ENCODE measurements at places on chromosomes 2 and 18.

GRCh38 chr18:74870950-74871349 is 273.3 kb downstream of the ZNF407 start:
- no peak for DNase-seq

- peak; percentile 16 for DNase-seq
Observed at GRCh38 chr2:70044290-70045040, 42.8 kb upstream of the PCBP1 start.

- no peak for DNase-seq
Observed at GRCh38 chr2:20633794-20634506, 16.9 kb downstream of the HS1BP3 start.

- no peak for DNase-seq
Observed at GRCh38 chr2:188345020-188345419, 53.3 kb downstream of the GULP1 start.

DNA sequence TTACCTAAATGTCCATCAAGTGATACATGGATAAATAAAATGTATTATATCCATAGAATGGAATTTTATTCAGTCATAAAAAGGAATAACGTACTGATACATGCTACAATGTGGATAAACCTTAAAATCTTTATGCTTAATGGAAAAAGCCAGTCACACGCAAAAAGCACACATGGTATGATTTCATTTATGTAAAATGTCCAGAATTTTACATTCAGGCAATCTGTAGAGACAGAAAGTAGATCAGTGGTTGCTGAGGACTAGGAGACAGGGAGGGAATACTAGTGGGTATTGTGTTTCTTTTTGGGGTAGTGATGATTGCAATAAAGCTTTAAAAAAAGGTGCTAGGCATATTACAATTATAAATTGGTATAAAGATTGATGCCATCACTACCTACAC is 30.7 kb upstream of the CD302 start:
- DNase-seq = no peak

DNA sequence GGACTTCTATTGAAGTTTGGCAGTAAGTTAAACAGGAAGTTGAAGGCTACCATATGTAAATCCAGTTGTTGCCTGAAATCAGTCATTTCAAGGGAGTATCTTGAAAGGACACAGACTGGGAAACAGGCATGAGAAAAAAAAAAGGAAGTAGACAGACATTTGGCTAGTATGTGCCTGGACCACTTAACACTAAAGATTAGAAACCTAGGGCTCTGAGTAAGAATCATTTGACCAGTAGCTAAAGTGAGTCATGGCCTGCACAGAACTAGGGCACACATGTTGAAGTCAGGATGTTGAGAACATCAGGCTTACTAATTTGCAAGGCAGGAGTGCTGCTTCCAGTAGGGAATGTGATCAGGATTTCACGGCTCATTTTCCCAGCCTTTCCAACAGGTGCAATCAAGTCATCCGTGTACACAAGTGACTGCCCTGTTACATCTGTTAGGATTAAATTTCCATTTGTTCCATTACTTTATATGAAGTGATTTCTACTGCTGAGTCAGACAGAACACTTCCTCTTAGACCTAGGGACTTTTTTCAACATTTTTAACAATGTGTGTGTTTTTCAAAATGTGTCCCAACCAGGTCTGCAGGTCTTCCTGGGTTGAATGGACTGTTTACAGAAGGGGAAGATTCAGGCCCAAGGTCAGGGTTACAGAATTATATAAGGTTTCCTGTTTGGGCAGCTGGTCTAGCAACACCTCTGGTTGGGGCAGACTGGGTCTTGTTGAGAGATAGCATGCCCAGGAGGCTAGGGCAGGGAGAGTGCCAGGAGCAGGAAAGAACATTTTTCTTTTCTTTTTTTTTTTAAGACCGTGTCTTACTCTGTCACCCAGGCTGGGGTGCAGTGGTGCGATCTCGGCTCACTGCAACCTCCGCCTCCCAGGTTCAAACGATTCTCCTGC is 145.6 kb downstream of the TGIF1 start:
- peak; percentile 55 for DNase-seq

DNA sequence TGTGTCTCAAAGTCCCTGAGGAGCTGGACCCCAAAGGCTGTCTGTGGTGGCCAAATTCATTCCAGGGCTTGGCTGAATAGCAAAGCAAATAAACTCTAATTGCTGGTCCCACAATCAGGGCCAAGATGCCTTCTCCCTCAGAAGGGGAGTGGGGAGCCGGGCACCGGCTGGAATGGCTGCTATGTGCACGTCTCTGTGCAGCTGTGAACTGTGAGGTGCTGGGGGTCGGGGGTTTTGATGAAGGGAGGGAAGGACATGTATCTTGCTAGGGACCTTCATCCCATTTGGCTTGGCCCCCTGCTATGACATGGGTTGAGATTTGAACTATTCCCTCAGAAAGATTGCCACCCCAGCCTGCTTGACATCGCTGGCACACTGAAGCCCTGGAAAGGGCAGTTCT is 60.4 kb downstream of the CIB4 start:
- DNase-seq = no peak

DNA sequence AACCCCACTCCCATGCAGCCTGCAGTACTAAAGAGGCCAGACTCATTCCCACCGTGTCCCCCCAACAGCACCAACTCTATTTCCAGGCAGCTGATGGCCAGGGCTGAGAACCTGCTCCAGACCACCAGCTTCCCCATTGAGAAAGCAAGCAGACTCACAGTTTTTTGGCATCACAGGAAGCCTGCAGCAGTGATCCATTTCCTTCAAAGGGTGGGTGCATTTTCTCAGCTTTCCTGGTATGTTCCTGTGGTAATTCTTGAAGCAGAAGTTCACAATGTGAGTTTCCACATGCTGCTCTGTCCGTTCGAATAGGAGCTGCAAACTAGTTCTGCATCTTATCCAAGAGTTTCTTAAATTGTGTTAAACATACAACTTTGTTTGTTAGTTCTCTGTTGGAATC is 1249.6 kb upstream of the FAM98A start:
- DNase-seq = no peak

DNA sequence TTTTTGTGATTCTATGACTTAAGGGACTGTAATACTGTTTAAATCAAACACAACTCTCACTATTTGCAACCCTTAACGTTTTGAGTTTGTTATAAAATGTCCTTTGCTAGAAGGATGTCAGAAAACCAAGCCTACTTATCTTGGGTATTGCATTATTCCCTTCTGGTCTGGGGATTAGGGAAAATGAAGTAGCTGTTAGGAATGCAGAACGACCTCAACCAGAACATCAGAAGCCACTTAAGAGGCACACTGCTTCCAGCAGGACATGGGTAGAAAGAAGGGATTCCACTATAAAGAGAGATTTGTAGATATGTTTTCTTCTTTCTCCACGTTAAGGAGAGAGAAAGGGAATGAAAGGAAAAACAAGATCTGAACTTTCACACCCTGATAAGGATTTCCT is 101.2 kb downstream of the SETBP1 start:
- DNase-seq = no peak

GRCh38 chr2:181465676-181466375 is 8.6 kb downstream of the ITGA4 start:
- no peak for DNase-seq

DNA sequence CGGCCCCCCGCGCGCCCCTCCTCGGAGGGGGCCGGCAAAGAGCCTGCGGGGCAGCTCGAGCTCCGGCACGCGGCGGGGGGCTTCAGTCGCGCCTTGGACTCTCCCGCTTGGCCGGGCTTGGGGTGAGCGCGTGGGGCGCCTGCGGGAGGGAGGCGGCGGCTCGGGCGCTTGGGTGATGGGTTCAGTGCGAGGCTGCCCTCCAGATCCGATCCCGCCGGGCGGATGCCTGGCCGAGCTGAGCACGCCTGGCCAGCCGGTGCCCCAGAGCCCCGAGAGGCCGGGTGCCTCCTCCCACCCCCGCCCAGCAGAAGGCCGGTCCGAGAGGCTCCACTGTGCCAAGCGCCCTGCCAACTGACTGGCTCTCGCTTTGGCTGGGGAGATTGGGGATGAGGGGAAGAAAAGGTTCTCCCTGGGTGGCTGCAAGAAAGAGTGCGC is 273 bp upstream of the NXPH2 start:
- DNase-seq = no peak

DNA sequence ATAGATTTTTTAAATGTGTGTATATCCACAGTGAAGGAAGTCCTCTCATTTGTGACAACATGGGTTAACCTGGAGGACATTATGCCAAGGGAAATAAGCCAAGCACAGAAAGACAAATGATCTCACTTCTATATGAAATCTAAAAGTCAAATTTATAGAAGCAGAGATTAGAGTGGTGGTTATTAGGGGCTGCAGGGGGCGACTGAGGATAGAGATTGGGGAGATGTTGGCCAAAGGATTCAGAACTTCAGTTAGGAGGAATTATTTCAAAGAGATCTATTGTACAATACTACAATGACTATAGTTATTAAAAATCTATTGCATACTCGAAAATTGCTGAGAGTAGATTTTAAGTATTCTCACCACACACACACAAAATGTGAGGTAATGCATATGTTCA is 252.4 kb upstream of the SLC39A10 start:
- DNase-seq = peak; percentile 23

DNA sequence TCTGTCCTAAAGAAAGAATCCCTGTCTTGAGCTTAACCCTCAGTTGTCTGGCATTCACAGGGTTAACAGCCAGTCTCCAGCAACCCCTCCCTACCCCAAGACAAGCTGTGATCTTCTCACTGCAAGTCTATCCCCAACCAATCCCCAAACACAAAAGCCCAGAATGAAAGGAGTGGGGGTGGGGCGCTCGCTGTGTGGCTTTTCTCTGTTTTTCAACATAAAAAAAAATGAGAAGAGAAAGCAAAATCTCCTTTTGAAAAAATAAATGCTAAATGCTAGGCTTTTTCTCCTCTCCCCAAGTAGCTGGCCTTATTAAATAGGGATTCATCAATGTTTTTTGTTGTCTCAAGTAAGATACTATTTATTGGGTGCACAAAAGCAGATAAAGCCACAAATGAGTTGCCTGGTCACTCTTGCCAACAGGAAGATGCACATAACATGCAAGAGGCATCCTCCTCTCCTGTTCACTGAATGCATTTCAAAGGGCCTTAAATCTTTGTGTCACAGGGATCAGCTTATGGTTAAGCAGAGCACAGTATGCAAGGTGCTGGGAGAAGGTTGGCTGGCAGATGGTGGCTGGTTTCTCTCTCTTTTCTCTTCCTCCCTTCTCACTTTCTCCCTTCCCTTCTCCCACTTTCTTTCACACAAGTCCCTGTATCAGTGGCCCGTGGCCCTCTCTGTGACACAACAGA is 225.6 kb downstream of the CMPK2 start:
- no peak for DNase-seq

DNA sequence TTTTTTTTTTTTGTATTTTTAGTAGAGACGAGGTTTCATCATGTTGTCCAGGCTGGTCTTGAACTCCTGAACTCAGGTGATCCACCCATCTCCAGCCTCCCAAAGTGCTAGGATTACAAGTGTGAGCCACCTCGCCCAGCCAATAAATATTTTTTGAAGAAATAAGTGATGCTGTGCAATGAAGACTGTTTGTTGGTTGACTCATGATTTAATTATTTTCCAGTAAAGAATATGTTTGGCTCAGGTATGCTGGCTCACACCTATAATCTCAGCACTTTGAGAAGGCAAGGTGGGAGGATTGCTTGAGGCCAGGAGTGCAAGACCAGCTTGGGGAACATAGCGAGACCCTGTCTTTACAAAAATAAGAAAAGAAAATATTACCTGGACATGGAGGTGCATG is 41.8 kb upstream of the LPIN2 start:
- no peak for DNase-seq

GRCh38 chr2:195411219-195411687 is 245.8 kb upstream of the SLC39A10 start:
- DNase-seq = no peak

DNA sequence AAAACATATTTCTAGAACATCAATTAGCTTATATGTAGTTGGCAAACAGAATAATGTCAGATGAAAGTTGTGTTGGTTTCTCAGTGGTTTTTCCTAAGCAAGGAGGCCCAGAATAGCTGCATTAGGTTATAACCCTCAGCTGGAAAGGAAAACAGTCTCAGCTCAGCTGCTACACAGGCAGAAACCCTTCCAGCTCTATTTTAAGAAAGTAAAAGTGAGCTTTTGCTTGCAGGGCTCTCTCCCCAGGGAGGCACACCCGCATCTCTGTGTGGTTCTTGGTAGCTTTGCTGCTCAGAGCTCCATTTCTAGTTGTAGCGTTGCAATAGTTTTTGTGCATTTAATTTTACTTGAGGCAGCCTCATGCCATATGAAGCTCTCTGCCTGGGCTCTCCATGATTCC is 54.6 kb downstream of the PIKFYVE start:
- DNase-seq = no peak

DNA sequence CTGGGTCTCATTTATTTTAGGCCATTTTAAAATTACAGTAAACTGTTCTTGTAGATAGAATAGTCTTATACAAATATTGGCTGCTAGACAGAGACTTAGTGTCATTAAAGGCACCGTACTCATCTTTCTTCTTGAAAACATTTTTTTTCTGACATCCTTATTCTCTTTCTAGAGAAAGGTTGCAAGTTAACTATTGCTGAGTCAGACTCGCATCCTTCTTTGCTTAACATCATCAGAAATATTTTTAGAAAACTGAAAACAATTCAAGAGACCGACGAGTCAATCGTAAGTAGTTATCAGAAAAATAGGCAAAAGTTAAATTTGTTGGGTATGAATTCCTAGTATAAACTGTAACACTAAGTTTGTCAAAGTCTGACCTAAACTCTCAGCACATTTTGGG is 72.2 kb downstream of the HNMT start:
- DNase-seq = no peak
